ENCODE measurements at places on chromosomes 11 and 22. TPM values are rescaled to one million over a fixed set of nuclear protein-coding genes. Genes with fewer than 3 reads are reported as not detected.

- no peaks in the 10 kb centered on the region for H3K36me3 ChIP-seq
- no peak for DNase-seq
- H3K4me3 ChIP-seq = no peak overlapping the region
These were observed 11.1 kb upstream of the C11orf24 start for GRCh38 chr11:68282861-68283230.

- peak; percentile 66 for DNase-seq
- no peaks in the 10 kb centered on the region for H3K27me3 ChIP-seq
- no peaks in the 10 kb centered on the region for H3K36me3 ChIP-seq
- H3K4me3 ChIP-seq = peak overlapping the region; percentile 39
- H3K27ac ChIP-seq = no peak overlapping the region
- H3K4me1 ChIP-seq = peaks cover 23% of the 10 kb centered on the region
These were observed 4.1 kb upstream of the TBX1 start for GRCh38 chr22:19756288-19757128.

- H3K4me3 ChIP-seq = peak overlapping the region; percentile 99
- H3K27ac ChIP-seq = peak overlapping the region; percentile 99
- no peaks in the 10 kb centered on the region for H3K27me3 ChIP-seq
- DNase-seq = peak; percentile 67
- peaks cover 12% of the 10 kb centered on the region for H3K4me1 ChIP-seq
These were observed 661 bp upstream of the MALAT1 start for GRCh38 chr11:65498042-65498726.

GRCh38 chr11:3081386-3081751 is 24.1 kb upstream of the CARS1 start:
- no peaks in the 10 kb centered on the region for H3K36me3 ChIP-seq
- no peak overlapping the region for H3K4me3 ChIP-seq
- DNase-seq = no peak

- no peaks in the 10 kb centered on the region for H3K27me3 ChIP-seq
- H3K27ac ChIP-seq = no peak overlapping the region
- no peak for DNase-seq
- H3K4me3 ChIP-seq = no peak overlapping the region
These were observed 38.8 kb downstream of the IRAG1 start for GRCh38 chr11:10654811-10655150.

DNA sequence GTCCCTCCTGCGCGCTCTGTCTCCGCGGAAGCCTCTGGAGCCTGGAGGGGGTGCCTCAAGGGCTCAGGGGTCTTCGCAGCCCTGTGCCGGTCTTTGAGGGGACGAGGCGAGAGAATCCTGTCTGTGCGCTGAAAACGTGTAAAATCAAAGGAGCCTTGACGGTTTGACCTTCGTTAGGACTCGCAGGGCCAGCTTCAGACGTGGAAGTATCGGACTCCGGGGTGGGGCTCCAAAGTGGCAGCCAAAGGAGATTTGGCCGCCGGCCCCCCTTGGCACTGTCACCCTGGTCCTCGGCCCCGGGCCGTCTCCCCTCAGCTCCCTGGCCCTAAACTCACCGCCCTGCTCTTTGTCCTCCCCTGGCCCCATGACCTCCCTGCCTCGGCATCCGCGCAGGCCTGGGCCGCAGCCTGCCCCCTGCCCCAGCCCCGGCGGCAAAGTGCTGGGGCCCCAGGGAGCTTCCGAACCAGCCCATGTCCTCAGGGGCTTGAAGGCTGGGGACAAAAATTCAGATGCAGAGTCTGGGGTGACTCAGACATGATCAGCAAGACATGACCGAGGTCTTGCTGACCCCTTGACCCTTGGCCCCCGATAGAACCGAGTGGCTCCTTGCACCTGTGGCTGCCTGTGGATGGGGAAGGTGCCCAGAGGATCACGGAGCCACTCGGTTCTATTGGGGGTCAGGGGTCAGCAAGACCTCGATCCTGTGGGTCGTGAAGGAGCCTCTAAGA is 6.9 kb upstream of the PHRF1 start:
- no peak for DNase-seq
- H3K27ac ChIP-seq = peak overlapping the region; percentile 65
- H3K4me1 ChIP-seq = peaks cover 6% of the 10 kb centered on the region
- H3K36me3 ChIP-seq = no peaks in the 10 kb centered on the region

DNA sequence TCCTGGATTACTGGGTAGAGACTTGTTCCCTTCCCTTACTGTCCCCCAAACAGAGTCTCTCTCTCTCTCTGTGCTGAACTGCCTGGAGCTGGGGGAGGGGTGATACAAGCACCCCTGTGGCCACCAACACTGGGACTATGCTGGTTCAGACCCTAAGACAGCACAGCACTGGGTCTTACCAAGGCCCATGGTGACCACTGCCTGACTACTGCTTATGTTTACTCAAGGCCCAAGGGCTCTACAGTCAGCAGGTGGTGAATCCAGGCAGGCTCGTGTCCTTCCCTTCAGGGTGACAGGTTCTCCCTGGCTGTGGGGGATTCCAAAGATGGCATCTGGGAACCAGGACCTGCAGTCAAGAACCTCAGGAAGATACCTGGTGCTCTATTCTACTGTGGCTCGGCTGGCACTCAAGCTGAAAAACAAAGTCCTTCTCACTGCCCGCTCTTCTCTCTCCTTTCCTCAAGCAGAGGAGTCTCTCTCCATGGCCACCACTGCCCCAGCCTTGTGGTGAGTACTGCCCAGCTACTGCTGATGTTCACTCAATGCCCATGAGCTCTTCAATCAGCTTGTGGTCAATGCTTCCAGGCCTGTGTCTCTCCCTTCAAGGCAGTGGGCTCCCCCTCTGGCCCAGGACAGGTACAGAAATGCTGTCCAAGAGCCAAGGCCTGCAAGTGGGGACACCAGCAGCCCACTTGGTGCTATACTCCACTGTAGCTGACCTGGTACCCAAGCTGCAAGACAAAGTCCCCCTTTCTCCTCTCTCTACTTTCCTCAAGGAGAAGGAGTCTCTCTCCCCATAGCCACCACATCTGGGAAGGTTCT is 41.8 kb upstream of the SHANK2 start:
- no peaks in the 10 kb centered on the region for H3K4me1 ChIP-seq
- no peaks in the 10 kb centered on the region for H3K36me3 ChIP-seq
- no peak for DNase-seq
- H3K4me3 ChIP-seq = no peak overlapping the region

DNA sequence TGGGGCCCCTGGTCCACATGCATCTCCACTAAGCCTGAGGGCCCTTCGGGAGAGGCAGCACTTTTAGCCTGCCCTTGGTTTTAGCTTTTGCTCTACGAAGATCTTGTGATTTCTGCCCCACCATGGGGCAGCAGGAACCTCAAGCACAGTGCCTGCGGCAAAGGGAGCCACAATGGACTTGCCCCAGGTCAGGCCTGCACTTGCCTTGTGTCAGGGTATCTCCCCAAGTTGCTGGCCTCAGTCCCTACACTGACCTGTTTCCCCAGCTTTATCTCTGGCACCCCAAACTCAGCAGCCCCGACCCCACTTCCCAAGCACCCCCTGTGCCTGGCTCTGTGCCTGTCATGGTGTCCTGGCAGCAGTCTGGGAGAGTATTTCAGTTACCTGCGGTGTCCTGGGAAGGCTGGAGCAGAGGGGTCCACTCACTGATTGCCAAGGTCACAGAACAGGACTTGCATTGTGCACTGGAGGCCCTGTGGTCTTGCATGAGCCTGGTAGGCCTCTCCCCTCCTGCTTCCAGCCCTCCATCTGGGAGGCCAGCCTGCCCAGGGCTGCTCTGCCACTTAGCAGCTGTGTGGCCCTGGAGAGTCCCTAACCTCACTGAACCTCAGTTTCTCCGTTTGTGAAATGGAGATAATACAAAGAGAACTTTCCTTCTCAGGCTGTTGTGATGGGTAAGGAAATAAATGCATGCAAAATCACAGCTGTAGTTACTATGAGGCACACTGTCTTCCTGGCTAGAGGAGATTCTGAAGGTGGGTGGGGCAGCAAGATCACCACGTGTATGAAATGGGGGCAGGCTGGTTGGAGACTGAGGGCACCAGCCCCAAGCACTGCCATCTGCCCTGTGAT is 3.6 kb upstream of the AIFM3 start:
- no peak for DNase-seq
- no peak overlapping the region for H3K4me3 ChIP-seq
- no peaks in the 10 kb centered on the region for H3K4me1 ChIP-seq
- H3K27me3 ChIP-seq = no peaks in the 10 kb centered on the region
- H3K36me3 ChIP-seq = no peaks in the 10 kb centered on the region
- H3K27ac ChIP-seq = no peak overlapping the region

- H3K27me3 ChIP-seq = no peaks in the 10 kb centered on the region
- DNase-seq = no peak
- no peak overlapping the region for H3K4me3 ChIP-seq
- no peaks in the 10 kb centered on the region for H3K36me3 ChIP-seq
These were observed 88.3 kb downstream of the NAV2 start for GRCh38 chr11:19800714-19801519.

- DNase-seq = no peak
- no peak overlapping the region for H3K27ac ChIP-seq
- no peaks in the 10 kb centered on the region for H3K27me3 ChIP-seq
- no peaks in the 10 kb centered on the region for H3K4me1 ChIP-seq
- H3K4me3 ChIP-seq = no peak overlapping the region
- H3K36me3 ChIP-seq = no peaks in the 10 kb centered on the region
These were observed 205.4 kb downstream of the DBX1 start for GRCh38 chr11:19954899-19955298.

- no peak overlapping the region for H3K27ac ChIP-seq
- H3K4me3 ChIP-seq = no peak overlapping the region
- no peak for DNase-seq
- H3K4me1 ChIP-seq = peaks cover 21% of the 10 kb centered on the region
- no peaks in the 10 kb centered on the region for H3K27me3 ChIP-seq
These were observed 44.7 kb upstream of the CD5 start for GRCh38 chr11:61057615-61058014.

DNA sequence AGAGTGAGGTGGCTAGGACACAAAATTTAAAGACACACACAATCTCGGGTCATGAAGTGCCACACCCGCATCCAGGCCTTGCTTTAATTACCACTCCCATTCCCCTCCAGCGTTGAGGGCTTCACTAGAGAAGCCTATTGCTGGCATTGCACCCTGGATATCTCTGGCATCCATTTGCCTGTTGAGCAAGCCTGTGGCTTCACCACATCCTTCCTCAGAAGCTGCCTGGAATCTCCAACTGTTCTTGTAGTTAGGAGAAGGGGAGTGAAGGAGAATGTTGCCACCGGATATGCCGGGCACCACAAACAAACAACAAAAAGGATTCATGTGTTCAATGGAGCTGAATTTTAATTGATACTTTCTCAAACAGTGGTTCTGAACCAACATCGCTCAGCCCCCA is 34.4 kb upstream of the RCN1 start:
- H3K27ac ChIP-seq = no peak overlapping the region
- H3K36me3 ChIP-seq = no peaks in the 10 kb centered on the region
- H3K4me3 ChIP-seq = no peak overlapping the region
- H3K27me3 ChIP-seq = no peaks in the 10 kb centered on the region
- no peak for DNase-seq
- no peaks in the 10 kb centered on the region for H3K4me1 ChIP-seq

GRCh38 chr11:19795082-19795481 is 82.4 kb downstream of the NAV2 start:
- no peaks in the 10 kb centered on the region for H3K27me3 ChIP-seq
- H3K4me1 ChIP-seq = no peaks in the 10 kb centered on the region
- H3K27ac ChIP-seq = no peak overlapping the region
- no peak for DNase-seq

DNA sequence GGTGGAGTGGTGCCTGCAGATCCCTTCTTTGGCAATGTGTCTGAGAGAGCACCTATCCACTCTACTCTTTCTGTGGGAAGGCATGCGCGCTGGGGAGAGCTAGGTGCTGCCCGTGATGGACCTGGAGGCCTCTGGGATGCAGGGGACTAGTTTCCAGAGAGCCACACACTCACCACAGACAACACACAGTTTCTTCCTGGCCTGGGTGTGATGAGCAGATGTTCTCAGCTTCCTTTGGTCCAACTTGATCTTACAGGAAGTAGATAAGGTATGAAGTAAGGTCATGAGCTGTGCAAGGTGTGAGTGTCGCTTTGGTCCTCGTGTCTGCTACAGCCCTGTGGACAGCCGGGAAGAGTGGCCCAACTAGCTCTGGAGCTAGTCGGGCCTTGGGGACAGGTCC is 27.3 kb upstream of the SUSD2 start:
- H3K36me3 ChIP-seq = no peaks in the 10 kb centered on the region
- H3K4me3 ChIP-seq = peak overlapping the region; percentile 46

GRCh38 chr22:43511276-43511910 is 99.6 kb downstream of the MPPED1 start:
- no peak overlapping the region for H3K4me3 ChIP-seq
- H3K27ac ChIP-seq = no peak overlapping the region
- no peaks in the 10 kb centered on the region for H3K36me3 ChIP-seq
- H3K4me1 ChIP-seq = no peaks in the 10 kb centered on the region
- no peaks in the 10 kb centered on the region for H3K27me3 ChIP-seq

Gene C22orf42
- not detected for total RNA-seq

Gene MYO7A
- 0.19 TPM for total RNA-seq

Gene OR4A16
- not detected for total RNA-seq

Gene OR8A1
- not detected for total RNA-seq

Gene CALCB
- total RNA-seq = 0.87 TPM

Gene DDI1
- total RNA-seq = not detected

Gene FOLH1
- total RNA-seq = not detected

Gene ABCC8
- total RNA-seq = not detected

Gene CRYBB3
- total RNA-seq = 0.79 TPM

Gene ANKK1
- total RNA-seq = 3.2 TPM

Gene NNMT
- not detected for total RNA-seq

Gene NPAS4
- total RNA-seq = not detected

Gene TBX10
- total RNA-seq = not detected
